AG04449 (cell line): ENCODE measurements at places on chromosomes 3 and 15.

GRCh38 chr3:70800951-70801350 is 488.5 kb upstream of the MDFIC2 start:
- no peak for DNase-seq

DNA sequence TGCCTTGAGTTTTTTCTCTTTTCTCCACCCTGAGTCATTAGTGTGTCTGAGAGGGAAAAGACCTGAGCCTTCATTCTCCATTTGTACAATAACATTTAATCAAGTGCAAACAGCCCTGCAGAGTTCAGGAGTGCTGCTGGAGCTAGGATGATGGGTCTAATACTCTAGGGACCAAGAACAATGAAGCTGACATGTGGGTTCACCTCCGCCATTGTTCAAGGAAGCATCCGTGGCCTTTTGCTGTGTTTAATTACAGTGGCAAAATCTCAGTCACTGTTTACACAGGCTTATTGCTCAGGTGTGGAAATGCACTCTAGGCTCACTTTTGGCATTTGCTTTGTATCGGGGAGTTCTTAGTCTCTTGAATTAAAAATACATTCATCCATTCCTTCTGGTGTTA is 259.6 kb downstream of the LRTM1 start:
- DNase-seq = no peak

GRCh38 chr3:13380971-13381370 is 39.2 kb downstream of the NUP210 start:
- DNase-seq = no peak

DNA sequence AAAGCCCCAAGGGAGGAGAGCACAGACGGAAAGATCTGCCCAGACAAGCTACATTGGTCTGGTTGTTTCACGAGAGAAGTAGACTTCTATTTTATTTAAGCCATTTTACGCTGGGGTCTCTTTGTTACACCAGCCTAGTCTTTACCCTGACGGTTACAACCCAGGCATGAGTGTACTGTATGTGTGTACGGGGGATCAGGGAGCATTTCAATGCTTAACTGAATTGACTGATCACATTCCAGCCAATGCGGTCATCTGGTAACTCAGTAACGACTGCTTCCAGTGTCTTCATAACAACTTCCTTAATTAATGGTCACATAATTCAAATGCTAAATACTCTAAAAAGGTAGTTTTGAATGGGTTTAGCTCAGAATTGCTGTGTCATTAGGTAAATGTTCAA is 288.6 kb downstream of the FOXP1 start:
- DNase-seq = no peak
